Activated CD8-positive, alpha-beta memory T cell treated with anti-CD3 and anti-CD28 coated beads for 1 hour (primary cell): ENCODE measurements at places on chromosomes 7 and 10.

GRCh38 chr7:135558337-135558767 lies 635 bp downstream of the NUP205 start:
- DNase-seq, result peak; percentile 23

GRCh38 chr10:120508393-120508792 lies 51.4 kb downstream of the PLPP4 start:
- DNase-seq, result no peak

GRCh38 chr10:118210276-118210675 lies 131.8 kb downstream of the FAM204A start:
- no peak for DNase-seq

- no peak for DNase-seq
Observed at GRCh38 chr7:21642422-21642821, 99.6 kb downstream of the DNAH11 start.

DNA sequence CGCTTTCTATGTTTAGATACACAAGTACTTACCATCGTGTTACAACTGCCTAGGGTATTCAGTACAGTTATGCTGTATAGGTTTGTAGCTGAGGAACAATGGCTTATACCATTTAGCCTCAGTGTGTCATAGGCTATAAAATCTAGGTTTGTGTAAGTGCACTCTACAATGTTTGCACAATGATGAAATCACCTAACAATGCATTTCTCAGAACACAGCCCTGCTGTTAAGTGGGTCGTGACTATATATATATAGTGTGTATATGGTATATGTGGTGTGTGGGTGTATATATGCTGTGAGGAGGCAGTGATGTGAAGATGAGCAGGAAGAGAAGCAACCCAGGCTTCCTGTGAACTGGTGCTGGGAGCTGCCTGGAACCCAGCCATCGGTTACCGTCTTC lies 65.6 kb upstream of the MKI67 start:
- DNase-seq, result no peak

DNA sequence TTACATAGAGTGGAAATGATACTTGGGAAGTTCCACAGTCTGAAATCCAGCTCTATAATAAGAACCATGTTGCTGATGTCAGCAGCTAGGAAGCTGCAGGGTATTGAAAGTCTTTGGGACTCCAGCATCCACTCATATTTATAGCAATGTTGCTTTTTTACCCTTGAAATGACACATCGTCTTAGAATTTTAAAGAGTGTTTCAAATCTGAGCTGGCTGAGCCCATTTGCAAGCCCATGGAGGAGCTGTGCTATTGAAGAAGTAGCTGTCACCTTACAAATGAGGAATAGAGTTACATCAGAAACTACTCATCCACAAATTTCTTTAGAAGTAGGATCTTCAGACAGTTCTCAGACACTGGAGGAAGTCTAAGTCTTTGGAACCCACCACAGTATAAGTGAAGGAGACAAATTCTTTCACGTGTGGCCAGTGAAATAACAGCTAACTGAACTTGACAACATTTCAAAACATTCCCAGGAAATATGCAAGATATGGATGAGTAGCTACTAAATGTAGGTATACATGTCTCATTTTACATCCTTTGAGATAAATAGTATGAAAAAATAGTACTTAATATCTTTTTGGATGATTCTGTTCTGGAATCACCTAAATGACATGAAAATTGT lies 203.6 kb downstream of the ZNF365 start:
- DNase-seq, result no peak

DNA sequence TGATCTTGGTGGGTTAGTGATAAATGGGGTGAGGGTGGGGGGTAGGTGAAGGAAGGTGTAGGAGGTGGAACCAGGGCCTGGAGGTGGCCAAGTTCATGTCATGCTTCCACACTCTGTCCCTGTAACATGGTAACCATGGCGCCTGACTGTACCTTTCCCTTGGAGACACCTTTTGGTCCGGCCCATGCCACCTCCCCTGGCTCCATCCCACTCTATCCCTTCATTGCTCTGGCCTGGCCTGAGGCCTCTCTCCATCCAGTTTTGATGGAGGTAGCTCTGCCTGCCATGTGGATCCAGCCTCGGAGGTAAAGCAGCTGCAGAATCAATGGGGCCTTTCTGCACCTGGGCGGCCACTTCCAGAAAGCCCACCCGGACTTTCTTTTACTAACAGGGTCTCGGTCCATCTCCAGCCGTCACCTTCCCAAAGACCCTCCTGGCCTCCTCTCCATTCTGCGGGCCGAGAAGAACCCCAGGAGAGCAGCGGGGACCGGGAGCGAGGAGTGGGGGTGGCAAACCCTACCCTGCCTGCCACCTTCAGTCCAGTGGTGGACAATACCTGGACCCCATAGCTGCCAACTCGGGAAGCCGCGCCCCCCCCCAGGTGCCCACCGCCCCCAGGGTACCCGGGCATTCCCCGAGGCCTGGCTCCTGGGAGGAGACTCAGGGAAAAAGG lies 504 bp upstream of the TRRAP start:
- DNase-seq, result no peak

DNA sequence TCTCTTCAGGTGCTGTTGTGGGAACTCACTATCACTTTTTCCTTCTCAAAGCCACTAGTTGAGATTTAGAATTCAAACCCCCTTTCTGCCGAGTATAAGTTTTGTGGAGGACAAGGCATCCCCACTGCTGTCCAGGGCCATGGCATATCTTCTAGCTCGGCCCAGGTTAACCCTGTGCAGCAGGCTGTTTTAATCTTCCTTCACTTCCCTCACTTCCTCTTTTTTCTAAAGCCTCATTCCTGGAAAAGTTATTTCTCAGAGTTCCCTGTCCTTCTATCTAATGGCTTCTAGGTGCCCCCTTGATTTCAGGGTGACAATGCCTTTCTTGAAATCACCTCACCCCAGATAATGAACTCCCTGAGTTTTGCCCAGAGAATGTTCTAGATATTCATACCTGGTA lies 222.3 kb downstream of the SNX10 start:
- DNase-seq, result no peak

DNA sequence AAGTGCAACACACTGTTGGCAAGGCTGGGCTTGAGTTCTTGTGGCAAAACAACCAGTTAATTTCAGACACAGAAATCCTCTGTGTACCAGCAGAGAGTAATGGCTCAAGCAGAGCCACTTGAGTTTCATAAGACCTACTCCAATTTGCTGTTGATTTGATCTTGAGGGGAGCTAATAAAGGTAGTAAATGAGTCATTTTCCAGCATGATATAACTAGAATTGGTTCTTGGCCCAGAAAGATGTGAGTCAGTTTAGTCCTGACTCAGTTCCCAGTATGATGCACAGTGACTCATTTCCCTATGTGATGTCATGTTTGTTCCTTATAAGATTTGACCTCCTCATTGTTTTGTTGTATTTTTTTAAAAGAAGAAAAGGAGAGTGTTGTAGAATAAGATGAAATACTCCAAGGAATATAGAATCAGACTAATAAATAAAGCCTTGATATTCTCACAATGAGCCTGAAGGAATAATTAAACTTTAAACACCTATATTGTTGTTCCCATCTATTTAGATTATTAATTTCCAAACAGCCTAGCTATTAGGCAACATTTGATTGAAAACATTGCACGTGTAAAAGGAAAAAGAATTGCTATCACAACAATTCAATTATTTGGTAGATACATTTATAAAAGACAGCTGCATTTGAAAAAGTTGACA lies 186.2 kb downstream of the REEP3 start:
- DNase-seq, result no peak

- no peak for DNase-seq
Observed at GRCh38 chr7:23247603-23248335, 1.2 kb downstream of the GPNMB start.

DNA sequence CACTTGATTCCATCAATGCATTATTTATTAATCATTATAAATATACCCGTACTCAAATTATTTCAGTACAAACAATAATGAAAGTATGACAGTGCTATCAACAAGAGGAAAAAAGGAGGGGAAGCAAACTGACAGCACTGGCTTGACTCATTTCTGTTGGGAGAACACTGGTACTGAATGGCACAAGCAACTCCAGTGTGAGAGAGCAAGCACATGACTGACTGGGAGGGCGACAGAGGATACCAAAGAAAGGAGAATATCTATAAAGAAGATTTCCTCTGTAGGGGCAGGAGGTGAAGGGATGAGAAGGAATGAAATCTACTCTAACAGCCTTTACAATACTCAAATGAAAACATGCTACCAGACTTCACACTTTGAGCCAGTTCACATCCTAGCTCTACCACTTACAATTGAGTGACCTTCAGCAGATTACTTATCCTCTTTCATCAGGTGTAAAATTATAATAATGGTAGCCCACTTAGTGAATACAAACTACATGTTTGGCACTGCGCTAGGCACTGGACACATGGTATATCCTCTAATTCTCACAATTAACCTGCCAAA lies 1.5 kb downstream of the USP54 start:
- no peak for DNase-seq

DNA sequence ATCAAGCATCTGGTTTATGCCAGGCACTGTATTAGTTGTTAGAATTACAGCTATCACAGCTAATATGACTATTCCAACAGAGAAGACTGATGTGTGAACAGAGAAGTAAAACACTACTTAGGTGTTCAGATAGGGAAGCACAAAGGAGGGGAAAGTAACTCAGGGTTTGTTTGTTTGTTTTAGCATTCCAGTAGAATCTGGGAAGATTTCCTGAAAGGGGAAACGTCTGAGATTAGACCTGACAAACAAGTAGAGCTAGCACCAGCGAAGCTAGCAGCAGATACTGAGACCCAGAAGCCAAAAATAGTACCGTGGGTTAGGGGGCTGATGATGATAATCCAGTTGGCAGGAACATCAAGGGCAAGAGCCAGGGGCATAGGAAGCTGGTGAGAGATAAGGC lies 28.8 kb upstream of the KLHL7 start:
- no peak for DNase-seq

DNA sequence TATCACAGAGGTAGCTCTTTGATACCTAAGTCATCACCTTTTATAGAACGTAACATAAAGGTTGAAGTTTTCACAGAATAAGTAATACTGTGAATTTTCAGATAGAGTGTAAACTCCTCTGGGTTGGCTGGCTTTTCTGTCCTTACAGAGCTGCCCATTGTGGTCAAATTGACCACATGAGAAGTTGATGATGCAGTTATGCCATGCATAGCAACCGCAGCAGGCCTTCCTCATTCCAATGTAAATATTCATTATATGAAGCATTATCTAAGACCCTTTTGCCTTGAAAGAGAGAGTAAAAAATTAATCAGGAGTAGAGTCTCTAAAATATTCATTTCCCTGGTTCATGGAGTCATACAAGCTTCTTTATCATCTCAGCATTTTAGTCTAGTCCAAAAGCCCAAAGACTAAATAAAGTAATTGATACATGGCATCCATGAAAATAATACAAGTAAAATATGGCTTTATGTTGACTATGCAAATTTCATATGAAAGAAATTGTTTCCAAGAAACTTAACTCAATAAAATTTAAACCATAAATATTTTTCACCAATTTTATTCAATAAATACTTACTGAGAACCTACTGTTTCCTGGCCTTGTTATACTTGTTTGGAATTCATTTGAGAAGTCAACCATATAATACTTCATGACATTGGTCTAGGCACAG lies 516.4 kb downstream of the PCDH15 start:
- no peak for DNase-seq

DNA sequence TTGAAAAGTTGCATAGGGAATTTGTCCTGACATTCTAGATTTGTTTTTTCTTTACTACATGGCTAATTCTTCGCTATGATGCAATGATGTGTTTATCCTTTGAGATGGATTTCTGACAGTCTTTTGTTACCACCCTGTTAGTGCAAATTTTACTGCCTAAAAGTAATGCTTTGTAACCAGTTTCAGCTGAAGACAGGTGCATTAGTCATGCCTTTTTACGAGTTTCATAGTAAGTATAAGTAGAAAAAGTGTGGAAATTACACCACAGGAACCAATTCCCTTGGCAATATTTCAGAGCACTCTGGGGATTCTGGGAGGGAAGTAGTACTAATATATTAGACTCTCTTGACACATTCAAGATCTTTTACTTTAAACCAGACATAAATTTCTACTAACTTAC lies 257.8 kb upstream of the DKK1 start:
- DNase-seq, result no peak

GRCh38 chr7:26497801-26498596 lies 206.3 kb downstream of the SNX10 start:
- DNase-seq, result no peak
